ENCODE measurements at places on chromosomes 5 and 9.

GRCh38 chr9:83956436-83957247 is 23.4 kb downstream of the HNRNPK start:
- DNase-seq = no peak

DNA sequence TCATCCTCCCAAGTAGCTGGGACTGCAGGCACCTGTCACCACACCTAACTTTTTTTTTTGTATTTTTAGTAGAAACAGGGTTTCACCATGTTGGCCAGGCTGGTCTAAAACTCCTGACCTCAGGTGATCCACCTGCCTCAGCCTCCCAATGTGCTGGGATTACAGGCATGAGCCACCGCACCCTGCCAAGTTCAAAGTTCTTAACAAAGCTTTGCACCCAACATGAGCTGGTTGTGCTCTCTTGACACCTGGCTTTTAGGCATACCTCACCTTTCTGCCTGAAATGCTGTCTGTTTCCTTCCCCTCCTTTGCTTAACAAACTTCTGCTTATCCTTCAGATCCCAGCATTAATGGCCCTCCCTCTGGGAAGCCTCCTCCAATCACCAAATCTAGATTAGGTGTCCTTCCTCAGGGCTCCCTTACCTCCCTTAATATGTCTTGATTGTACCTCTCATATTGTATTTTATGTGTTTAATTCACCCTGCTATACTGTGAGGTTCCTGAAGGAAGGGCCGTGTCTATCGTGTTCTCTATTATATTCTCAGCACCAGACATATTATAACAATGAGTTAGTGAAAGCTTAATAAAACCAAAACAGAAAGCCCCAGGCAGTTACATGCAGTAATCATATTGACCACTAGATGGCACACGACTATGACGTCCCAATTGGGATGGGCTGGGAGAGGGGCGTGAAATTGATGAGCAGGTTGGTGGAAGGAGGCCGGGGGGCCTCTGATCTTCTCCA is 62.9 kb upstream of the PPARGC1B start:
- DNase-seq = no peak

DNA sequence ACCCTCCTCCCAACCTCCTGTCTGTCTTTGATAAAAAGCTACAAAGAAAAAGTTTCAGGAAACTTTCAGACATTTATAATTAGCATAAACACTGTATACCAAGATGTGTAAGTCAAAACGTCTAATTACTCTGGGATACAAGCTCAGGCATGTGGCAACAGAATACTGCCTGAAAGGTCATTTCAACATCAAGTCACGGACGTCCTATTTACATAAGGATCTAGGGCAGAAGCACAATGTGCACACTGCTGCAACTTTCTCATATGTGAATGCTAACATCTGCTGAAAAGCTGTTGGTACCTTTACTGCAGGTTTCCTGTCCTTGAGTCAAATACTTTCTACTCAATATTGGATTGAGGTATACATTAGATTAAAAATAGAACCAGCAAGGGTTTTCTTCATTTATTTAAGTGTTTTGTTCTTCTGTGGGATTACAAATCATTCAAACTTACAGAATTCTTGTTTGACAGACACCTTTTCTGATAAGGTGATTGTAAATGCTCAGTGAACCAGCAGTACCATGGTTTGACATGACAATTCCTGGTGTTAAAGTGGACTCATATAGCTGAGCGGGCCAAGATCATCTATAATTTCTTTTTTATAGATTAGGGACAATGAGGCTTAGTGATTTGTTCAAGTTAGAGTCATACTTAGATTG is 36.8 kb downstream of the ELL2 start:
- DNase-seq = no peak

- DNase-seq = no peak
These were observed 270.1 kb downstream of the HSPA4 start for GRCh38 chr5:133321833-133322420.

GRCh38 chr5:113357696-113358476 is 76.9 kb downstream of the TSSK1B start:
- DNase-seq = no peak

- DNase-seq = no peak
These were observed 414.3 kb downstream of the ANXA1 start for GRCh38 chr9:73565833-73566465.

GRCh38 chr9:98401140-98402018 is 145.9 kb upstream of the TBC1D2 start:
- no peak for DNase-seq

GRCh38 chr5:134446938-134447337 is 35.3 kb upstream of the CDKN2AIPNL start:
- no peak for DNase-seq

DNA sequence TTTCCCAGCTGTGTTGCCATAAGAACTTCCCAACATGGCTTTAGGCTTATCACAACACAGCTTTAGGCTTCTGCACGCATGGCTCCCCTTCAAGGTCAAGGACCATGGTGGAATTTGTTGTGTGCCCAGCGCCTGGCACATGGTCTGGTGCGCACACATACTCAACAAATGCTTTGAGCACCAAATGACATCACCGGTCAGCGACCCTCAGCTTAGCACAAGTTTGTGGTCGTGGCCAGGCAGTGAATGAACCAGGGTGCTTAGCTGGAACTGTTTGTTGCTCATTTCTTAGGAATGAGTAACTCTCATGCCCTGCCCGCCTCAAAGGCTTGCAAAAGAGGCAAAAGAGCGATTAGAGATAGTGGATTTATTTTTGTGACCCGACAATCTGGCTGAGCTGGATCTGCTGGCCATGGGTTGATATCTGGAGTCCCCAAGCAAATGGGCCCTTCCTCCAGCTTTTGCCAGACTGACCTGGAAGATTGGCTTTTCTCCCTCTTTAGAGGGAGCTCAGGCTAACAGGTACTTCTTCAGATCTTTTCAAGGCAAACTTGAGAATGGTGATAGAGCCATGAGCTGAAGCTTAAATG is 58.9 kb downstream of the DAP start:
- DNase-seq = no peak

GRCh38 chr5:34584165-34584564 is 72.0 kb upstream of the RAI14 start:
- DNase-seq = no peak

DNA sequence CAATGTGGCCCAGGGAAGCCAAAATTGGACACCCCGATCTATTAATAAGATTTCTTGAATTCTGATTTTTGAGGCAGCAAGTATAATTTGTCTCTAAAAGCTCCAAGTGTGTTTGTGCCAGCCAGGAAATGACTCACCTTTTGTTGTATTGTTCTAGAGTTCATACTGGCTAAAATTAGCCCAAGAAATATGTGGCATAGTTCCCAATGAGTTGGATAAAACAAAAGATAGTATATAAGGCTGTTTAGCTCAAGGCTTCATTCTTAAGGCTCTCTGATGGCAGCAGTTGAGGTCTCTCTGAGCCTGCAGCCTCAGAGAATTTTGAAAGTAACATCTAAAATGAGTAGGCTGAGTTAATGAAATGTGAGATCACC is 21.6 kb downstream of the HMGXB3 start:
- no peak for DNase-seq

- no peak for DNase-seq
These were observed 76.0 kb downstream of the FCHO2 start for GRCh38 chr5:73031839-73032238.

DNA sequence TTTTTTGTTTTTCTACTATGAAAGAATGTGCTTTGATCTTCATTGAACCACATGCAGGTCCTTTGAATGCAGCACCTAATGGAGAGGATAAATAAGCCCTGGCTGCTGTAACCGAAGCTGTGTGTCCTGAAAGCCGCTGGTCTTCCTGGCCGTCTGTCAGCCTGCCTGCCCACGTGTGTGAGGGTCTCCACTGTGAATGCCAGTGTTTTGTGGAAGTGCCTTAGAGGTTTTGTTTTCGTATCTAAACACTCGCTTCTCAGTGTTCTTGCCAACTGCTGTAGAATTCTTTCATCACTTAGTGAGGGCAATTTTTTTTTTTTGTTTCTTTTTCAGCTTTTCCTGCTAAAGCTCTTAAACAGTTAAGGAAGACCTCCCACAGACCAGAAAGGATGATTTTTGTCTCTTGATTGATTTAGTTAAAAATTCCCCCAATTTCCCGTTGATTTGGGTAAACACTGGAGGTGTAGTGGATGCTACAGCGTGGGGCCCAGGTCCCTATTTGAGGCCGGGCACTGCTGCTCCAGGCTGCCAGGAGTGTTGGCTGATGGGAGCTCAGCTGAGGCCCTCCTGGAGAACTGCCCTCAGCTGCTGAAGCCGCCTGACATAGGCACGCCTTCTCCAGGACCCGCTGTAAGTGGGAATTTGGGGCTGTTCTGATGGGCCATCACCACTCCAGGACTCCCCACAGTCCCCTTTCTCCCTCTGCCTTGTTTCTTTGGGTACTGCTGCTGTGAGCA is 29.2 kb upstream of the PTCH1 start:
- no peak for DNase-seq

DNA sequence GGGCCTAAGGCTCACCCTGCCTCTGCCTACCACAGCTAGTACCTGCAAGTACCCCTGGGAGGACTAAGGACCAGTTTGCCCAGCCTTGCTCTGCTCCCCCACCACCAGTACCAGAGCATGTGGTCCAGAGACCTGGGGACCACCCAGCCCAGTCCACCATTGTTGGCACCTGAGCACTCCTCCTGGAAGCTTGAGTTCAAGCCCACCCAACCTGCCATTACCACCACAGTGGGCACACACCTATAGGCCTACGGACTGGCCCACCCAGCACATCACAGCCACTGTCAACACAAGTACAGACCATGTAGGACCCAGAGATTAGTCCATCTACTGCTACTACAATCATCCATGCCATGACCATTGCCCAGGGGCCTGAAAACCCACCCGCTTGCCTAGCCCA is 30.8 kb upstream of the SH3TC2 start:
- DNase-seq = no peak

DNA sequence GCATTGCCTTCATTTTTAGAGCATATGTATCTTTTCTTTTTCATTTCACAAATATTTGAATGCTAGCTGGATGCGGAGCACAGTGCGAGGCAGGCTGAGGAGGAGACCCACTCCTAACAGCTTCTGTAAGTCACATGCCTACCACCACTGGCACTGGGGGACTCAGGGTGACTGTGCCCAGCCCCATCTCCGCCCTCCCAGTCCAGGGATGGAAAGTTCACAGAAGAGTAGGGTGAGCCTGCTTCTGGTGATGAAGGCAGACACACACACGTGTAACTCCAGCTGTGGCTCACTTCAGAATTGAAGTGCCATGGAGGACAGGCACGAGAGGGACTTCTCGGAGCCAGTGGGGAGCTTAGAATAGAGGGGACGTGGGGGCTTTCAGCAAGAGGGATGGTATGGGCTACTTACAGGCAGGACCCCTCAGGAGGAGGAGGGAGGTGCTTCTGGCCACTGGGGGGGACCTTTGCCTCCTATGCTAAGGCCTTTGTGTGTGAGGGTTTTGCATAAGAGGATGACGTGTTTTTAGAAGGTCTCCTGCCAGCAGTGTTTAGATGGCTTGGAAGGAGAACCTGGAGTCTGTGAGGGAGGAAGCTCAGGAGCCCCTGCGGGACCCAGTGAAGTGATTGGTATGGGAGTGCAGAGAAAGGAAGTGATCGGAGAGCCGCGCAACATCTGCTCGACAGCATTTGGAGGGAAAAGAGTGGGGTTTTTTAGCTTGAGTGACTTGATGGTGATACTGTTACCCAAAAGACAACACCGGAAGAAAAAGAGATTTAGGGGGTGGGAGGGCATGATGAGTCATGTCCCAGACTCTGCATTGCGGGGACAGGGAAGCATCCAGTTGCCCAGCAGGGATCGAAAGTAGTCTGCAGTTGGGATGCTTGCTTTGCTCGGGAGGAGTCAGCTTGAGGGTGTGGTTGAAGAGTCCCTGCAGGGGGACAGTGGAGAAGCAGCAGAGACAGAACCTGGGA is 163.5 kb upstream of the OTULINL start:
- no peak for DNase-seq

GRCh38 chr9:71920456-71921189 is 9.2 kb downstream of the C9orf85 start:
- DNase-seq = no peak

DNA sequence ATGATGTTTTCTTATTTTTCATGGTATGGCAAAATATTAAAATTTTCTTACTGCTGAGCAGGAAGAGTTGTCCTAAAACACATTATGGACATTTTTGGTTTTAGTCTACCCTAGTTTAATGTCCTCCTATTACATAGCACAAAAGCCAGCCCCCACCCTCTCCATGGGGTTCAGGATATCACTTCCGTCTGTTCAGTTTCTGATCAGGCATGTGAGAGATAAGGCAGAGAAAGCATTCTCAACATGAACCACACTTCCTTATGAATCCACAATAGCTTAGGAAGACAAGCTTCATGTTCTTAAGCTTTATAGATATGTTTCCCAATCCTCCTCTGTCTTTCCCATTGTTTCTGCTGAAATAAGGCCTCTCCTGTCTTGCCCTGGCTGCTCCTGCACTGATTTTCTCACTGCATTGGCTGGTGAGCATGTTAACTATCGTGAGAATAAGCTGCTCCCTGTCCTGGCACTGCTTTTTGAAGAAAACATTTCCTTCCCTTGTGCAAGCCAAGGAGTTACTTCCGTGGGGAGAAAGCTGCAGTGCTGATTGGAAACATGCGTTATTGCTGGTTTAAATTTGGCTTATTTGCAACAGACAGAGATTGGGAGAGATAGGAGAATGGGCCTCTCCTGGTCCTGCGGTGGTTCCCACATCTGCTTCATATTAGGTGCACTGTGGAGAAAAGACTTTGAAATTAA is 260.3 kb upstream of the RPS23 start:
- DNase-seq = no peak

DNA sequence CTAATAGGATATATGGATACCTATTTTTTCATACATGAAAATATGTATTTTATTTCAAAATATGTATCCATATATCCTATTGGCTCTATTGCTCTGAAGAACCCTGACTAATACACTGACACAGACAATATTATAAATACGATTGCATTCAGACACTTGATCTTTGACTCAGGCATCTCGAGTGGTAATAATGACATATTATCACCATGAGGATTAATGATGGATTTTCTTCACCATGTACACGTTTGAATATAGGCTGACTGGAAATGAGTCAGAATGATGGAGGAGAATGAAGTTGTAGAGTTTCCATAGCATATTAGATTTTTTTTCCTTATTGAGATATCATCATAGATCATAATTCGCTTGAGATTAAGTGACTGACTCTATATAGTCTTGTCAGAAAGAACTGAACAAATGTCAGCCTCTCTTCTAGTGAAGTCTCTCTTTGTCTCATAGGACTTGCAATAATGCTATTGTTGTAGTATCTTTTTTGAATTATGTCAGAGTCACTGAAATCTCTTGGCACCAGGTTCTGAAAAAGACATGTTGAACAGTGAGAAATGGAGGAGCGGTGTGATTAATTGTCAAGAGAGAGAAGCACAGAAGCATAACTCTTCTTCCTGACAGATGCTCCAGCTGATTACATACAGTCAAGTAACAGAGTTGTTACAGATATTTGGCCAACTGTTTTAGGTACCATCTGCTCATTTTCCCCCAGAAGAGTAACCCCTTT is 41.4 kb upstream of the SLCO6A1 start:
- DNase-seq = no peak
